Left hindlimb (tissue), 1 donor: ENCODE measurements at places on chromosomes 3 and 15.

DNA sequence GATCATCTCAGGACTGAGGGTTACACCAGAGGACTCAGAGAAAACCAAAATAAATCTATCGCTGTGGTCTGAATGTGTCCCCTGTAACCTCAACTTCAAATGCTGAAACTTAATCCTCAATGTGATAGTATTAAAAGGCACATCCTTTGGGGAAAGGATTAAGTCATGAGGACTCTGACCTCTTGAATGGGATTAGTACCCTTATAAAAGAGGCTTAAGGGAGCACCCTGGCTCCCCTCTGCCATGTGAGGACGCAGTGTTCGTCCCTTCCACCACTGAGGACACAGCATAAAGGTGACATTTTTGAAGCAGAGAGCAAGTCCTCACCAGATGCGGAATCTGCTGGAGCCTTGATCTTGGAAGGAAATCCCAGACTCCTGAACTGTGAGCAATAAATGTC lies 39.5 kb downstream of the SRPRB start:
- DNase-seq, result no peak

GRCh38 chr3:15932348-15933300 lies 134.8 kb upstream of the ANKRD28 start:
- no peak for DNase-seq

GRCh38 chr3:4914464-4914863 lies 64.8 kb upstream of the BHLHE40 start:
- DNase-seq, result no peak

- DNase-seq, result no peak
These were observed 896.0 kb downstream of the MCTP2 start for GRCh38 chr15:95127356-95127755.

DNA sequence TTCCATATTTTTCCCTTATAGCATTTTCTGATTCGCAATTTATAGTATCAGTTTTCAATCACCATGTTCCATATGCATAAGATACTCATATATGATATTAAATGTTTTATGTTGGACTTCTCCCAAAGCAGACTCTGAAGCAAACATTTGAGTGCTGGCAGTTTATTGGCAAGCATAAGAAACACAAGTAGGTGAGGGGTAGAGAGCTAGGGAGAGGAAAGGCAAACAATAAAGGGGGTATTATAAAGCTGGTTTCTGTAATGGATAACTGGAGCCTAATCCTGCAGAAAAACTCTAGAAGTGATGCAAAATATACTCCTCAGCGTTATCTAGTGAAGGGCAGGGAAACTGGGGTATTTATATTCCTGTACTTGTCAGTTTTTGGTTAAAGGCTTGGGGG lies 491.5 kb upstream of the TGFBR2 start:
- no peak for DNase-seq

DNA sequence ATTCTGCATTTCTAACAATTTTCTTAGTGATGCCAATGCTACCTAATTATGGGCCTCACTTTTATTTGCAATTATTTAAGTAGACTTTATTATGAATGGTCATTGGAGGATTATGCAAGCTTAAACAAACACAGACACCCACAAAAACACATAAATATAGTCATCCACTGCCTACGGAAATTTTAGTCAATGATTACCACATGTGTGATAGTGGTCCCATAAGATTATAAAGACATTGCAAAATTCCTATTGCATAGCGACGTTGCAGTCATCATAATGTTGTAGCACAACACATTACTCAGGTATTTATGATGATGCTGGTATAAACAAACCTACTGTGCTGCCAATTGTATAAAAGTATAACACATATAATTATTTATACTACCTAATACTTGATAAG lies 247.8 kb upstream of the ALCAM start:
- DNase-seq, result no peak

DNA sequence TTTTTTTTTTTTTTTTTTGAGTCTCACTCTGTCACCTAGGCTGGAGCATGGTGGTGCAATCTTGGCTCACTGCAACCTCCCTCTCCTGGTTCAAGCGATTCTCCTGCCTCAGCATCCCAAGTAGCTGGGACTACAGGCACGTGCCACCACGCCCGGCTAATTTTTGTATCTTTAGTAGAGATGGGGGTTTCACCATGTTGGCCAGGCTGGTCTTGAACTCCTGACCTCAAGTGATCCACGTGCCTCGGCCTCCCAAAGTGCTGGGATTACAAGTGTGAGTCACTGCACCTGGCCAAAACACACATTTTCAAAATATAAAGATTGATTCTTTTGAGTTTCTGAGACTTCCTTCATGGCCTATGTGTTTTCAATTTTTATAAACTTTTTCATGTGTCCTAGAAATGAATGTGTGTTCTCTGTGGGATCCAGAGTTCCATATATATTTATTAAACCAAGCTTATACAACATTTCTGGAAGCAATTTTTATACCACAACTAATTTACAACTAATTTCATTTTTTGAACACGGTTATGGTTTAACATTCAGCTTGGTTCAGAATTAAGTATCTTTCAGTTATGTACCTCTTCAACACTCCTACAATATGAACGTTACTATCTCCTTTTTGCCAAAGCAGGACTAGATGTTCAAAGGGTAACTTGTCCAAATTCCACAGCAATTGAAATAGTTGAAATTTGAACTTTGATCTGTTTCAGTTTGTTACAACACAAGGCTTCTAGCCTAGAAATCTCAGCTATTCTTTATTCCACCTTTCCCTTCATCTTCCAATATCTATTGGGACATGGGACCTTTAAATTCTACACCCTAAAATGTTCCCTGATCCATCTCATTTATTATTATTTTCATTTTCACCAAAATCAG lies 1.5 kb downstream of the ACAD11 start:
- no peak for DNase-seq

DNA sequence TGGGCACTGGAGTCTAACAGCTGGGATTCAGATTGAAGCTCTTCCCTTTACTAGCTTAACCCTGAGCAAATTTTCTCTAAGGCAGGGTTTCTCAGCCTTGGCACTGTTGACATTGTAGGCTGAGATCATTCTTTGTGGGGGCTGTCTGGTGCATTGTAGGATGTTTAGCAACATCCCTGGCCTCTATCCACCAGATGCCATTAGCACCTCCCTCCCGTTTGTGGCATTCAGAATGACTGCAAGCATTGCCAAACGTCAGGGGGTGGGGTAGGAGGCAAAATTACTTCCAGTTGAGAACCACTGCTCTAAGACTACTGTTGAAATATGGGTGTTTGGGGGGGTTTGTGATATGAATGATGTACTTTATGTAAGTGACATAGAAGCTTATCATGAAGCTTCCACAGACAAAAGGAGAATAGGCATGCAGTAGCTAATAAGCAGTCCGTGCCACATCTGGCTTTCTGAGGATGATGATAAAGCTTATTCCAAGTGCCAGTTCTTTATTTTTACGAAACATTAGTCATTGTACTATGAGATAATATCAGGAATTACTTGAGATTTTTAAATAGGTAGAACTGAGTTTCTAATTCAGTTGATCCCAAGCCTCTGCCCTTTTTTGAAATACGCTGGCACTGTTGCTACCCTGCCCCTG lies 39.3 kb downstream of the NKIRAS1 start:
- no peak for DNase-seq

- no peak for DNase-seq
These were observed 497.7 kb upstream of the THBS1 start for GRCh38 chr15:39083213-39083612.

GRCh38 chr15:92749216-92749615 lies 93.6 kb upstream of the FAM174B start:
- no peak for DNase-seq

GRCh38 chr15:42072141-42072685 lies 22.1 kb downstream of the PLA2G4D start:
- no peak for DNase-seq

GRCh38 chr3:161695811-161696210 lies 199.2 kb downstream of the OTOL1 start:
- no peak for DNase-seq

DNA sequence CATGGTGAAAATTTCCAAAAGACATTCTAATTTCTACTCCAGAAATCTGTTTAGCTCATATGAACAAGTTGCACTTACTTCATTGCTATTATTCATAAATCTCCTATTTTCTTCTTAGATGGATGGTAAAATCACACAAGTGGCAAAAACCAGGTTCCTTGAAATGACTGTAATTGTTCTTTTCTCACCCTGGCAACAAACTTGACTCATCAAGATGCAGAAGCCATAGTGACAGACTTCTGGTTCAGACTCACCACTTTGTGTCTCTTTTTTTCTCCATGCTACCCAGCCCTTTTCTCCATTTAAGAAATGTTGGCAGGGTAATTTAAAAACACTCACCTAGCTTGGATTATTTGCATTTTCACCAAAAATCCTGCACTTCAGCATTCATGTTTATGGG lies 82.1 kb downstream of the LRRC28 start:
- DNase-seq, result no peak

GRCh38 chr3:171850960-171851659 lies 8.0 kb downstream of the TMEM212 start:
- DNase-seq, result no peak

DNA sequence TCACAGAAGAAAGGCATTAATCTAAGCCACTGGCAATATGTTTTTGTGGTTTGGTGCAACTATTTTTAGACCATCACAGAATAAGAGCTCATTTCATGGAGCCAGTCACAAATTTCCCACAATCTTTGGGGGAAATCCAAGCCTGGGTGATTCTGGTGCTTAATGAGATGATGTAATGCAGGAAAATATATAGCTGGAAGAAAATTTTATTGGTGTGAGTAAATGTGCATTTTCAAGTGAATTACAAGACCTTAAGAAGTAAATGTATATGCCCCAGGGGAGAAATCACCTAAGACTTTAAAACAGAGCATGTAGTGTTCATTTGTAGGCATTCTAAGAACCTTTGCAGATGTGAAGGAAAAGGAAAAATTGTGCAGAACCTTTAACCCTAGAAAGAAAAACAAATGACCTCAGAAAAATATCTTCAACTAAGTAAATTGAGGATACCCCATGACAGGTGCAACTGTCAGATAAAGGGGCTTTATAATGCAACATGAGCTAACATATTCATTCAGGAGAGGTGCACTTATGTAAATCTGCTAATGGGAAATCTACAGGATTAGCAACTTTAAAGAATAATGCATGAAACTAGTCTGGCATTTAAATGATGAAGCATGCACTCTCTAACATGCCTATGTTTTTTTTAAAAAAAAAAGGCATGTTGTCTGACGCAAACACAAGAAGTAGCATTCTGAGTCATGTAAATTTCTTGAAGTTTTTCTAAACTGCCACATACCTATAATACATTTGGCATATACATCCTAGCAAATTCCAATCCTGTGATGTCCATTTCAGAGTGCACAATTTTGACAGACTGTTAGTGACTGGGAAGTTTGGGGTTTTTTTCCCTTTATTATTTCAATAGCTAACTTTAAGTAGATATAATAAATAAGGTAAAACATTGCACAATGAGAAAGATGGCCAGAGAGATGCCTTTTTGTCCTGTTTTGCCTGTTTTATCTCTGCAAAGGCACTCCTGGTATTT lies 105.1 kb downstream of the MEX3B start:
- peak; percentile 53 for DNase-seq

DNA sequence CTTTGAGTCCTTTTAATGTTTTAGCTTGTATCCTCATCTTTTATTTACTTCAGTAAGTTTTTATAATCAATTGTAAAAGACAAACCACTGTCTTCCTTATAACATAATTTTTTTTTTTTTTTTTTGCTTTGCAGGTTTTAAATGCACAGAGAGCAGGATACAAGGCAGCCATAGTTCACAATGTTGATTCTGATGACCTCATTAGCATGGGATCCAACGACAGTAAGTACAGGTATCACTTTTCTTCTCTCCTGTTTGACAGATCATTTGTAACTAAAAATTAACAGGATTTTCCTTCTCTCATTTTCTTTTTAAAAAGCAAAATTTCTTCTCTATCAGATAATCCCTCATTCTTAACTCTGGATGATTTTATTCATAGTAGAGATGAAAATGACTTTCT lies 75.4 kb downstream of the PFN2 start:
- no peak for DNase-seq

- DNase-seq, result no peak
These were observed 283.7 kb downstream of the IL5RA start for GRCh38 chr3:2826453-2826852.

DNA sequence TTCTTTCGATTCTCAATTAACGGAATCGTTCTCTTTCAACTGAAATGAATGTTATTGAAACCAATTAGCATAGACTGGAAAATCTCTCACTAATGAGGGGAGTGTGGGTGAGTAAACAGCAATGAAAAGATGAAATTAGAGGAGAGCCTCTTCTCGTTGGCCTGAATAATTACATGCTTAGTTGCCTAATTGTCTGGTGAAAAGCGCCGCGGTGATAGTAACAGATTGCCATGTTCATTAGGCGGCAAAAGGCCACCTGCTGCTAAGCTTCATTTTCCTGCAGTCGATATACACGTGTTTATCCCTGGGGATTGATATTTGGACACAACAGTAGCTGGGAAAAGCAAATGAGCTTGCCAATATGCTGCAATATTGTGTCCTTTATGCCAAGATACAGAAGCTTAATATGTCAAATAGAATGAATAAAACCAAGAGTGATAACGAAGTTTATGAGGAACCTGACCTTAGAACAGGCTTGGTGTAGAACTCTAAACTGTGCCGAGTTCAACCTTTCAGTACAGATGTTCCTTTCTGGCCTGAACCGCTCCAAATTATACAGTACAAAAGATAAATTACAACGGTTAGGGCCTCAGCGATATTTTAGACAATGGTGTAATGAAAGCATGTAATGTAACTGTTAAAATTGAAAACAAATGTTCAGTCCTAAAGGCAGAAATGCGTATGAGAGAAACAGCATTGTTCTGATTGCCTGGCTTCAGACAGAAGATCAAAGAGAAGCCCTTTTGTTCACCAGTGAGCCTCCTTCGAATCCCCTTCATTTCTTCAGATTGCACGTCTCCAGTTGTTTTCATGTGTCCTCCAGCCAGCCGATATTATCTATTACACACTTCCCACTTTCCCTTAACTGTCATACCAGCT lies 185.2 kb downstream of the SHOX2 start:
- no peak for DNase-seq

DNA sequence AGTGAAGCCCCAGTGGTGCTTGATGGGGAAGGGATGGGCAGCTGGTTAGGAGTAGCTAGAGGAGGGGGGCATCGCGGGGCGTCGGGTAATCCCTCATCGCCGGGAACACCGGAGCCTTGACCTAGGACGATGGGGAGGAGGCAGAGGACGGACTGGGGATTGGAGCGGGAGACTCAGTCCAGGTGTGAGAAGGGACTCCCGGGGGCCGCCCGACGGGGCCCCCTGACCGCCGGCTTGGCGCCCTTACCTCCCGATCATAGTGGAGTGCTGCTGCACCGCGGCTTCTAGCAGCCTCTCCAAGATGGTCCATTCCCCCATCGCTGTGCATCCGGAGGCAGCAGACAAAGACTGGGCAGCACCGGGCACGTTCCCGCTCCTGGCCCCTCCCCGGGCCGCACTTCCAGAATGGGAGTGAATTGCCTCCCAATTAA lies 612 bp downstream of the GJD2 start:
- DNase-seq, result no peak

- no peak for DNase-seq
These were observed 83.2 kb downstream of the COL8A1 start for GRCh38 chr3:99721633-99722007.

GRCh38 chr3:2300938-2301337 lies 202.3 kb downstream of the CNTN4 start:
- DNase-seq, result no peak

GRCh38 chr3:163019260-163019659 lies 1522.7 kb downstream of the OTOL1 start:
- DNase-seq, result no peak
